Activated CD4-positive, alpha-beta T cell treated with anti-CD3 and anti-CD28 coated beads, Interleukin-2, amount 50 U/mL, for 48 hours (primary cell): ENCODE measurements at places on chromosomes 4 and X.
A peak's percentile ranks its signal among the peaks of the same experiment; 100 is the strongest.

- DNase-seq = no peak
Measured at GRCh38 chr4:95343235-95343634, 205.5 kb downstream of the UNC5C start.

GRCh38 chr4:106615410-106615945, 246.9 kb upstream of the GIMD1 start:
- DNase-seq = no peak

DNA sequence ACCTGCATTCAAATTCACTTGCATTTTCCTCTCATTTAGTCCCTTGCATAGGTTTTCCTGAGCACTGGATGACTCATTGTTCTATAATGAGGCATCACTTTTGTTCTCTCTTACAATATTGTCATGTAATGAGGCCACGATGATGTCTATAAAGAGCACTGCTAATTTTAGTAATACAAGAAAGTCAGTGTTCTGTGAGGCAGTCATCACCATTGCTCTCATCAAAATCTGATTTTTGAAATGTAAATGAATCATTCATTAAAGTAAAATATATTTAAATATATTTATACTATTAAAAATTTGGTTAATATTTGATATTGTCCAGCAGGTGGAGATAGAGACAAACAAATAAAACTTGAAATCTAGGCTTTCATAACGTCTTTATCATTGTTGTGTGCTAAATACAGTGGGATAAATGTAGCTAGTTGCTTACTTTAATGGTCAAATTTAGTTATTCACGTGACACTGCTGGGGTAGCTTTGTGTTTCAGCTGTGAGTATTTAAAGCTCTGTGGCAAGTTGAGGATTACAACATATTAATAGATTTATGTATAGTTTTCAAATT, 15.4 kb downstream of the HMGB2 start:
- no peak for DNase-seq

GRCh38 chr4:41661442-41662076, 87.0 kb downstream of the PHOX2B start:
- DNase-seq = peak; percentile 56

DNA sequence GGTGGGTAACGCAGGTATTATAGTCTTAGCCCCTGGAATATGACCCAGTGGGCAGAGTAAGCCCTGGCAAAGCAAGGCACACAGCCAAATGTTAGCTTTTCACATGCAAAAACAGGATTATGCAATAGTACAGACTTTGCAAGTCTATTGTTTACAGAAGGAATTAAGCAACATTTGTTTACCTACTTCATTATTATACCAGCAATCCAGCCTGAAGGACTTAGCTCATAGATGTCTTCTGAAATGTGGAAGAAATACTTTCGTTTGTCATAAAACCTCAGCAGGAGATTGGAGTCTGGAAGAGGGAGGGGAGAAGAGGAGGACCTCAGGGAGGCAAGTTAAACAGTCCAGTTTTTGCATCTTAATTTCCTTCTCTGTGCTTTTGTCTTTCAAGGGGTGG, 226.7 kb upstream of the CENPE start:
- DNase-seq = no peak
